ENCODE measurements at places on chromosomes 2 and 18. TPM values are rescaled to one million over a fixed set of nuclear protein-coding genes. Genes with fewer than 3 reads are reported as not detected.

ZNF514 gene
- total RNA-seq: 37.1 TPM

FNDC4 gene
- not detected for total RNA-seq

CYP27C1 gene
- total RNA-seq: not detected

NLRC4 gene
- 0.20 TPM for total RNA-seq

NGEF gene
- not detected for total RNA-seq

AAMP gene
- total RNA-seq: 66.2 TPM

CHRNG gene
- not detected for total RNA-seq

- H3K4me3 ChIP-seq: no peak overlapping the region
- no peak for DNase-seq
- no peaks in the 10 kb centered on the region for H3K27me3 ChIP-seq
- no peaks in the 10 kb centered on the region for H3K36me3 ChIP-seq
- H3K27ac ChIP-seq: no peak overlapping the region
These were observed 158.6 kb downstream of the DYSF start for GRCh38 chr2:71611781-71612527.

- no peaks in the 10 kb centered on the region for H3K36me3 ChIP-seq
- no peak overlapping the region for H3K27ac ChIP-seq
- no peaks in the 10 kb centered on the region for H3K27me3 ChIP-seq
- DNase-seq: no peak
These were observed 127.1 kb downstream of the GREB1L start for GRCh38 chr18:21369146-21369545.

DNA sequence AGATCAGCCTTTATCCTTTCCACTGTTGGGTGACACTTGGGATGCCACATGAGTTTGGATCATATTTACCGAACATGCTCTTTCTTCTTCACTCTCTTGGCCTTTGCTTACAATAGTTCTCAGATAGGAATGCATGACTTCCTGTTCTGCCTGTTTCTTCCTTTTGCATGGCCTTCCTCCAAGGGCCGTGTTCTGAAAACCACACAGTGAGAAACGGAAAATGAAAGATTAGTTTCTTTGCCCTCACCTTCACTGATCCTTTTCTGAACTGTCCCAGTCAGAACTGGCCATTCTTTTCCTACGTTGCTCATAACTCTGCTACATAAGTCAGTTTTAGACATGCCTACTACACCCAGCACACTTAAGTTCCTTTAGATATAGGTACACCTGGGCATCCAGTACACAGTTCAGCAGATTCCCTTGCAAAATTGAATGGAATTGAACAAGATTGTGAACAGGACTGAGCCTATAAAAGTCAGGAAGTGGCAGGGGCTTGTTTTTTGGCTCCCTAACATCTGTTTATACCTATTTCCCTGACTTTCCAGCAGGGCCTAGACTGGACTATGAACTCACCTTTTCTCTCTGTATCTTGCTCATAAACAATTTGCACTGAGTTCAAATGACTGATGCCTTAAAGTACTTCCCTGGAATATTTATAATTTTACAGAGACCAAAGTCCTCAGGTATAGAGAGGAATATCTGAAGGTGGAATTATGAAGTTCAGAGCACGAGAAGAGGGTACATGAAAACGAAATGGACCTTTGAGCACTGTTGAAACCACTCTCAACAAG is 186.4 kb upstream of the ST6GAL2 start:
- H3K4me3 ChIP-seq: no peak overlapping the region
- no peak for DNase-seq
- no peaks in the 10 kb centered on the region for H3K27me3 ChIP-seq

DNA sequence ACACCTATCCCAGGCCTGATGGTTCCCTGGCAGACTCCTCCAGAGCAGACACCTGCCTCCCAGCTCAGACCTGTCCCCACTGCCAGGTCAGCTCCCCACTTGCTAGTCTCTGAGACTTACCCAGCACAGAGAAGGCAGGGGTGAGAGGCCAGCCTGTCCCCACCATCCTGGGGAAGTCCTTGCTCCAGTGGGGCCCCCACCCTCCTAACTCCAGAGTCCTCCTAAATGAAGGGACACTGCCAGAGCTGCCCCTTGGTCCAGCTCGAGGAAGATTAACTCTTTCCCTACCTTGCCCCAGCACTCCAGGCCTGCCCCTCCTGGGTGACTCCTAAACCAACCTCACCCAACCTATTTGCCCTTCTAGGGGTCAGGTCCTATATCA is 30.4 kb upstream of the TNS1 start:
- H3K36me3 ChIP-seq: no peaks in the 10 kb centered on the region
- peaks cover 14% of the 10 kb centered on the region for H3K4me1 ChIP-seq
- DNase-seq: no peak
- H3K4me3 ChIP-seq: no peak overlapping the region

- DNase-seq: peak; percentile 78
- H3K27ac ChIP-seq: peak overlapping the region; percentile 99
These were observed 519 bp downstream of the METTL4 start for GRCh38 chr18:2570772-2571199.

- no peaks in the 10 kb centered on the region for H3K27me3 ChIP-seq
- no peak overlapping the region for H3K27ac ChIP-seq
- no peak overlapping the region for H3K4me3 ChIP-seq
- H3K36me3 ChIP-seq: no peaks in the 10 kb centered on the region
These were observed 70.0 kb downstream of the ATP9B start for GRCh38 chr18:79139206-79139605.

DNA sequence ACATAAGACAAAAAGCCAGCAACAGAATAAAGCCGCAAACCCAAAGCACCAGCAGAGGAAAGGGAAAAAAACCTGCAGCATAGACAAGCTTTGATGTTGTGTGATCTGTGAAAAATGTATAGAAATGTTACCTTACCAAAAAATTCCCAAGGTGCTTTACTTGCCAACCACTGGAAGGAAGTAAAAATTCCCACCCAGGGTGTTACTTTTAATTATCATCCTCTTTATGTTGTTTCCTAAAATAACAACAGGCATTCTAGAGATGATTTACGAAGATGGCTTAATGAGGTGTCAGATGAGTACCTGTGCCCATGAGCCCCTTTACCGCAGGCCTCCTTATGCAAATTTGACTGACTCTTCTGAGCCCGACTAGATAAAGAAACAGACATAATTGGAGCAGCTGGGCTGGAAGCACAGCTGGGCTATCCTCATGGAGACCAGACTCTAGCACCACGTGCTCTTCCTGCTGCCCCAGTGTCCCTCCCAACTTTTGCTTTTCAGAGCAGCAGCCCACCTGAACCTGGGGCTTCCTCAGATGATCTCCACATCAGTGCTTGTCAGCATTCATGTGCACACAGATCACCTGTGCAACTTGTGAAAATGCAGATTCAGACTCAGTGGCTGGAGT is 41.5 kb downstream of the SRSF7 start:
- no peak overlapping the region for H3K4me3 ChIP-seq
- H3K27ac ChIP-seq: peak overlapping the region; percentile 46
- H3K36me3 ChIP-seq: peaks cover 5% of the 10 kb centered on the region
- H3K27me3 ChIP-seq: no peaks in the 10 kb centered on the region
- peaks cover 84% of the 10 kb centered on the region for H3K4me1 ChIP-seq

DNA sequence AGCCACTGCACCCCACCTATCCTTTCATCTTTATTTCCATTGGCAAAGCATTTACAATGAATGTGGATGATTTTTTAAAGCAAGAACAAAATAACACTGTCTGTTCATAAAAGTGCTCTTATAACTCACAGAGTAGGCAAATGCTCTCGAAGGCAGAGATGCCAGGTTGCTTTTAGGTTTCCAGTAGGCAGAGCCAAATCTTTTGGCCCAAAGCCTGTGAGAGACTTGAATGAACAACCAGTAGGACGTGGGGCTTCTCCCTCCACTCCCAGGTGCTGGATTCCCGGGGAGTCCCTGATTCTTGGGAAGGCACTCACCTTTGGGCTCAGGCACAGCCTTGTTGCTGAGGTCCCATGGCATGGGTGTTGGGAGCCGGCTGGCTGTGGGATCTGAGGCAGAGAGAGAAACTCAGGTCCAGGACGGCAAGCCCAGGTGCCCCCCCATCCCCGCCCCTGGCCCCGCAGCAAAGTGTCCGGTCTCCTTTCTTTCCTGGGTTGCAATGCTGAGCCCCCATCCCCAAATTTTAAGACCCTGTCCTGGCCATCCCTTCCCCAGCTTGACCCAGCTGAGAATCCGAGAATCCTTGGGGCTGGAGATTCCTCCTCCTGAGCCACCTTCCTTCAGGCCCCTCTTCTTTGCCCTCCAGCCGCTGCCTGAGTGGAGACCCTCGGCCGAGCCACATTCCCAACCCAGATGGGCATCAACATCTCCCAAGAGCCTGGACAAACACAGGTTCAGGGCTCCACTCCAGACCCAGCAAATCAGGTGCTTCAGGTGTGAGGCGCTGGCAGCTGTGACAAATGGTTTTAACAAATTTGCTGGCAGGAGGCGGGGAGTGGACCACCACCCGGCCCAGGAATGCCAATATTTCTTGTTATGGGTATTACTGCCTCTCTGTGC is 5.8 kb downstream of the NEURL3 start:
- peaks cover 15% of the 10 kb centered on the region for H3K4me1 ChIP-seq
- H3K27me3 ChIP-seq: no peaks in the 10 kb centered on the region
- H3K27ac ChIP-seq: no peak overlapping the region

DNA sequence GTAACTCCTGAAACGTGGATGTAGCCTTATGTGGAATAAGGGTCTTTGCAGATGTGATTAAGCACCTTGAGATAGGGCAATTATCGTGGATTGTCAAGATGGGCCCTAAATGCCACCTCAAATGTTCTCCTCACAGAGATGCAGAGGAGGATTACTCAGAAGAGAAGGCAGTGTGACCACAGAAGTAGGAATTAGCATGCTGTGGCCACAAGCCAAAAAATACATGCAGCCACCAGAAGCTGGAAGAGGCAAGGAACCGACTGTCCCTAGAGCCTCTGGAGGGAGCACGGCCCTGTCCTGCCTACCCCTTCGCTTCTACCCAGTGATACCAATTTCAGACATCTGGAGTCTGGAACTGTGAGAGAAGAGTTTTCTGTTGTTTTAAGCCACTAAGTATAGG is 47.3 kb upstream of the MGAT5 start:
- H3K27me3 ChIP-seq: no peaks in the 10 kb centered on the region
- peaks cover 65% of the 10 kb centered on the region for H3K4me1 ChIP-seq
- H3K36me3 ChIP-seq: no peaks in the 10 kb centered on the region
- H3K4me3 ChIP-seq: no peak overlapping the region
- no peak overlapping the region for H3K27ac ChIP-seq
- DNase-seq: no peak

DNA sequence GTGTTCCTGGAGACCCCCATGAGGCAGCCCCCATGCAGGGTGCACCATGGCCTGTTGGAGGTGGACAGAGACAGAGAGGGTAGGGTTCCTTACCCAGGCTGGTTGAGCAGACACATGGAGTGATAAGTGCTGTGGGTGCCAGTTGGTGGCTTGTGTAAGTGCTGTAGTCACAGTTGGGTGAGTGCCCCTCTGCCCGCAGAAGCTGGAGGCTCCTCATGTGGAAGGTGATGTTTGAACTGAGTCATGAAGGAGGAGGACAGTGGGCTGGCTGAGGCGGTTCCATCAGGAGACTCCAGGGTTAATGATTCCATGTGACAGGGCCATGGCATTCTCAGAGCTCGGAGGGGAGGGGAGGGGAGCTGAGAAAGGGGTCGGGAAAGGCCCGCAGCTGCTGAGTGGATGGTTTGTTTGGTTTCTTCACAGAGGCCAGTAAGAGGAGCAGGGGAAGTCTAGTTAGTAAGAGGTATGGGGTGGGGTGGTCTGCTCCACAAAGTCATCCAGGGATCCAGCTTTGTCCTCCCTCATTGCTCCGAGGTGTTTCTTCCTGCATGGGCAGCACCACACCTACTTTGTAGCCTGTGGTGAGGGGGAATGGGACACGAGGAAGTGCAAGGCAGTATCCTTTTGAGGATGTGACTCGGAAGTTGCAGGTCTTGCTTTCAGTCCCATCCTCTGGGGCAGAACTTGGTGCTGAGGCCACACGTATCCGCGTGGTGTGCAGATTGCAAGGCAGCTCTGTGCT is 13.6 kb downstream of the IMPA2 start:
- H3K27me3 ChIP-seq: no peaks in the 10 kb centered on the region
- H3K4me1 ChIP-seq: peaks cover 12% of the 10 kb centered on the region
- no peak for DNase-seq
- H3K36me3 ChIP-seq: no peaks in the 10 kb centered on the region
- no peak overlapping the region for H3K4me3 ChIP-seq

DNA sequence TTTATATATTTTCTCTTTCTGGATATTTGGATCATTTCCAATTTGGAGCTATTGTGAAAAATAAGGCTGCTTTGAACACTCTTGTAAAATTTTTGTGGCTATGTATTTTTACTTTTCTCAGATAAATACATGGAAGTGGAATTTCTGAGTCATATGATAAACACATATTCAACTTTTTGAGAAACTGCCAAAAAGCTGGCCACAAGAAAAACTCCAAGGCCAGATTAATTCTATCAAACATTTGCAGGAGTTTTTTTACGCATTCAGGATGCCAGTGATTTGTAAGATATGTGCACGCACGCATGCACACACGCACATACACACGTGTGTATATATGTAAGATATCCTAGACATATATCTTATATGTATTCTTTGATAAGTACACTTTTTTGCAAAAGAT is 477.5 kb upstream of the SPHKAP start:
- no peak overlapping the region for H3K4me3 ChIP-seq
- no peak overlapping the region for H3K27ac ChIP-seq
- H3K36me3 ChIP-seq: no peaks in the 10 kb centered on the region

- no peak overlapping the region for H3K27ac ChIP-seq
- no peak overlapping the region for H3K4me3 ChIP-seq
- no peaks in the 10 kb centered on the region for H3K4me1 ChIP-seq
These were observed 42.6 kb upstream of the CDCA7 start for GRCh38 chr2:173311844-173312606.

DNA sequence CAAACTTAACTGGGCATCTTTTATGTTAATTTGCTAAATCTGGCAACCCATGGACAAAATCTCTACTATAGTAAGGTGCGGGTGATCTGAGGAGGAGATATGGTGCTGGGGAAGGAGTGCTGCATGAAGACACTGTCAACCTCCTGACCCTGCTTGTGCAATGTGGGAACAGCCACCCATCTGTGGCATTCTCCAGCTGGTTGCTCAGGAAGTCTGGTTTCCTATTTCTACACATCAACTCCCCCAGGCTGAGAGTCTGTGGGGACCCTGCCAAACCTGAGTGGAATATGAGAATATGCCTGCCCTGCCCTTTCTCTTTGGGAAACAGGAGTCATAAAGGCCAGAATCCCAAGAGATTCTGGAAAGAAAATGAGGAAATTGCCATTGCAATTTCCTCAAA is 60.1 kb upstream of the PAX3 start:
- H3K27ac ChIP-seq: no peak overlapping the region
- H3K36me3 ChIP-seq: no peaks in the 10 kb centered on the region
- no peaks in the 10 kb centered on the region for H3K27me3 ChIP-seq
